Stimulated activated CD8-positive, alpha-beta memory T cell treated with anti-CD3 and anti-CD28 coated beads, Interleukin-15, amount 100 ng/mL, for 1 hour (primary cell): ENCODE measurements at places on chromosomes 11 and 22.

GRCh38 chr11:85281550-85281949, 345.6 kb downstream of the DLG2 start:
- DNase-seq, result no peak

- no peak for DNase-seq
Observed at GRCh38 chr22:46115388-46115678, 35.0 kb upstream of the PPARA start.

- no peak for DNase-seq
Observed at GRCh38 chr22:45314054-45314721, 4.5 kb downstream of the FAM118A start.

GRCh38 chr22:50150161-50151129, 20.1 kb upstream of the PANX2 start:
- no peak for DNase-seq

GRCh38 chr11:27912916-27913315, 195.0 kb downstream of the KIF18A start:
- DNase-seq, result no peak

GRCh38 chr22:44927463-44928135, 82.2 kb downstream of the PHF21B start:
- no peak for DNase-seq

- DNase-seq, result no peak
Observed at GRCh38 chr11:125399945-125400344, 96.1 kb downstream of the FEZ1 start.

- DNase-seq, result no peak
Observed at GRCh38 chr11:898540-899190, 11.9 kb downstream of the CHID1 start.

DNA sequence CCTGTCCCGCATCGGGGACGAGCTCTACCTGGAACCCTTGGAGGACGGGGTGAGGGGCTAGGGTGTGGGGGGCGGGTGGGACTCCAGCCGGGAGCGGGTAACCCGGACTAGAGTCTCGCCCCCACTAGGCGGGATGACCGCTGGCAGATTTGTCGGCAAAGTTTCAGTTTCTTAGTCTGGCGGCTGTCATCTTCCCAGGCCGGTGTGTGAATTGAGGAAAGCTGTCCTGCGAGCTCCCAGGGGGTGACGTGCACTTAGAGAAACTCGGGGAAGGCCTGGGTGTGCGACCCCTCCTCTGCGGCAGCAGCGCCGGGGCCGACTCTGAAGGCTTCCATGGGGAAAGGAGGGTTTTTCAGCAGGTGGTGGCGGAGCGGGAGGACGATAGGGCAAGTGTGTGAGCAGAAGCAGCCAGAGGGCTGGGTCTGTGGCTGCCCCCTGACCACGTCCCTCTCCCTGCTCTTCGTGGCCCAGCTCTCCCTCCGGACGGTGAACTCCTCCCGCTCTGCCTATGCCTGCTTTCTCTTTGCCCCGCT, 463 bp downstream of the RAD9A start:
- DNase-seq, result no peak

GRCh38 chr11:34464591-34465051, 25.9 kb downstream of the CAT start:
- DNase-seq, result no peak

- no peak for DNase-seq
Observed at GRCh38 chr11:62770778-62771143, 435 bp upstream of the TAF6L start.

DNA sequence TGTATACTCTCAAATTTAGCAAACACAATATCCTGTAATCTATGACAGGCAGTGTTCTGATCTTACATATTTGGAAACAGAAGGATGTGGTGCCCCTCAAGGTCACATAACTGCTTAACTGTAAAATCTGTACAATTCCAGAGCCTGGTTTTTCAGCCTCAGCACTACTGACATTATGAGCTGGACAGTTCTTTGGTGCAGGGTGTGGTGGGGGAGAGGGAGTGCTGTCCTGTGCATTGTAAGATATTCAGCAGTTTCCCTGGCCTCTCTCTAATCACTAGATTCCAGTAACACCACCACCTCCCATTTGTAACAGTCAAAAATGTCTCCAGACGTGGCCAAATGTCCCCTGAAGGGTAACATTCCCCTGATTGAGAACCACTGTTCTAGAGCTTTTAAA, 1.8 kb upstream of the OR5B21 start:
- DNase-seq, result no peak
